ENCODE measurements at places on chromosomes 6 and 20.

- DNase-seq, result no peak
These were observed 8.1 kb downstream of the EDN1 start for GRCh38 chr6:12298017-12298978.

DNA sequence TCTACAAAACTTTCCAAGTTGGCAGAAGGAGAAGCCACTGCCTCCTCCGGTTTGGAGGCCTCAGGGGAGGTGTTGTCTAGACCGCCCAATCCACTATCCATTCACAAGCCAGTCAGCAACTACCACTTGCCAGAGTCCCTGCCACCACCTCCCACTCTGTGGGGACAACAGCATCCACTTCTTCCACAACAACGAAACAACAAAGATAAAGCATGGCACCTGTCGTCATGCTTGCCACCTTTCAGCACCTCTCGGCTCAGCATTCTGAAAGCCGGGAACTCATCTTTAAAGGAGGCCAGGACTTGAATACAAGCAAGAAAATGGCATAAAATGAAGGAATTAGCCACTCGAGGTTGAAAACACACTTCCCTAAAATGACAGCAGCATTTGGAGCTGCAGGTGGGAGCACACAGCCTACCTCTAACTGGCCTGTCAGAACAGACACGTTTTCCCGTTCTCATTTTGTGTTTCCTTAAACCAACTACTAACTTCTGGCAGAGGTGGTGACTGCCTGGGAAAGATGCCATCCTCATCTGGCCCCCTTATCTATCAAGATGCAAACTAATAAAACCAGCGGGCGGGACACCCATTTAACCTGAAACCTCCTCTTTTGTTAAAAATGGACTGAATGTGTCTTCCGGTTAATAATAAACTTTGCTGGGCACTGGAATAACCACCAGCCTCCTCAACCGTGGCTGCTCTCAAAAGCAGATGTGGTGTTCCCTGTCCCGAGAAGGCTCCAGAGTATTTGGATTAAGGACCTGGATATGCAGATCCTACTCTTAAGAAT is 21.7 kb downstream of the YTHDF1 start:
- DNase-seq, result no peak

DNA sequence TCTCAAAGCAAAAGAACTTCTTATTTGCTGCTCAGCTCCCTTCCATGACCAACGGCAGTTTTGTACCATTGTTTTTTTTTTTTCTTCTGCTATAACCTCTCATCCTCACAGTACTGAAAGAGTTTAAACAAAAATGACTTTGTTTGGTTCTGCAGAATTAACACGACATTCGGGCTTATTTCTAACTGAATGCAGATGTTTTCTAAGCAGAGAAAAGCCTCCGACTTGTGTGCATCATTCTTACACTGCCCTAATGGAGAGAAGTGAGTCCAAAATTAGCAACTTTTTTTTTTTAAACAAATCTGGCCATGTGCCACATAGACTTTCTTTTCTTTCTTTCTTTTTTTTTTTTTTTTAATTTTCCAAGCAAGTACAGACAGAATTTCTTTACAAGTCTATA is 382.7 kb downstream of the HDGFL1 start:
- DNase-seq, result no peak

DNA sequence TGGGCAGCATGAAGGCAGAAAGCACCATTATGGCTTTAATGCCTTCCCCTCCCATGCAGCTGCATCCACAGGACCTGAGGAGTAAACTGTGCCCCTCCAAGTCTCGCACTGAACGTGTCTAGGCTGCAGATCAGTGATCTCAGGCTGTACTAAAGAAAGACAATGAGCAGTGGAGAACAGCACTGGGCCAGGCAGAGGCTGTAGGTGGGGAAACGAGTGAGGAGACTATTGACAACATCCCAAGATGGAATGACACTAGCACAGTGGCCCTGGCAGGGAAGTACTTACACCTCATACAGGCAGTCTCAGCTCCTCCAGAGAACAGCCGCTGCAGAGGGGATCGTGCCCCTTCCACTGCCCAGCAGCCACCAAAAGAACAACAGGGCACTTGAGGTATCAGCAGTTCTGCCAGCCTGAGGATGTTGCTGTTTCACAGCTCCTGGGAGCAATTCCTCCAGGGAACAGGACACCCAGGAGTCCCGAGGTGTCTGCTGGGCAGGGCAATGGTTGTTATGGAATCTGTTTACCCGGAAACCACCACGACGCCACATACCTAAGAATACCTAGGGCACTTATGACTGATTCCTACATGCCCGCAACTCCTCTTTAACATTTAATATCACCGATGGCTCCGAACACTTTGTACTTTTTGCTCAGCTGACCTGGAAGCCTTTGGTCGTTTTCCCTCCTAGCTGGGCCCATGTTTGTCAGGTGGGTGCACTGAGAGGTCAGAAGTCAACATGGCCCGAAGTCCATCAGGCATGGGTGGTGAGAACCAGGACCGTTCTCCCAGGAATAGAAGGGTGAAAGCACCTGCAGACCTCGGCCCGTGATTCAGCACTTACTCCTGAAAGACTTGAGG is 79.1 kb downstream of the SLC22A23 start:
- no peak for DNase-seq

GRCh38 chr6:50249493-50249892 is 199.8 kb upstream of the DEFB112 start:
- DNase-seq, result no peak

GRCh38 chr6:73790574-73790973 is 94.6 kb downstream of the CD109 start:
- no peak for DNase-seq

DNA sequence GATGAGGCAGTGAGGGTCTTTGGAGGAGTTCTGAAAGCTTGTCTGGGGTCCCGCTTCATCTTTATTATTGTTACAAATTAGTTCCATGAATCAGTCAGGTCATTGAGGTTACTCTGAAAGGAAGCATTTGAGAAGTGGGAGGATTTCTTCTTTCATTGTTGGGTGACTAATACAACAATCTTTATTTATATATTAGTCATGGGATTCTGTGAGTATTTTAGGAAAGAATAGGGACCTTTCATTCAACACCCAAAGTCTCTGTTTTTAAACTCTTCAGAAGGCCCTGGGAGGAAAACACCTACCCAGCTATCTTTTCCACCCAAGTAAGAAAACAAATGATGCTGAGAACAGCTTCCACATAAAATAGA is 98.3 kb downstream of the SOD2 start:
- DNase-seq, result no peak
